Stimulated activated CD4-positive, alpha-beta T cell treated with anti-CD3 and anti-CD28 coated beads, Interleukin-15, amount 100 ng/mL, for 24 hours (primary cell): ENCODE measurements at places on chromosomes 13 and 19.
A peak's percentile ranks its signal among the peaks of the same experiment; 100 is the strongest.

DNA sequence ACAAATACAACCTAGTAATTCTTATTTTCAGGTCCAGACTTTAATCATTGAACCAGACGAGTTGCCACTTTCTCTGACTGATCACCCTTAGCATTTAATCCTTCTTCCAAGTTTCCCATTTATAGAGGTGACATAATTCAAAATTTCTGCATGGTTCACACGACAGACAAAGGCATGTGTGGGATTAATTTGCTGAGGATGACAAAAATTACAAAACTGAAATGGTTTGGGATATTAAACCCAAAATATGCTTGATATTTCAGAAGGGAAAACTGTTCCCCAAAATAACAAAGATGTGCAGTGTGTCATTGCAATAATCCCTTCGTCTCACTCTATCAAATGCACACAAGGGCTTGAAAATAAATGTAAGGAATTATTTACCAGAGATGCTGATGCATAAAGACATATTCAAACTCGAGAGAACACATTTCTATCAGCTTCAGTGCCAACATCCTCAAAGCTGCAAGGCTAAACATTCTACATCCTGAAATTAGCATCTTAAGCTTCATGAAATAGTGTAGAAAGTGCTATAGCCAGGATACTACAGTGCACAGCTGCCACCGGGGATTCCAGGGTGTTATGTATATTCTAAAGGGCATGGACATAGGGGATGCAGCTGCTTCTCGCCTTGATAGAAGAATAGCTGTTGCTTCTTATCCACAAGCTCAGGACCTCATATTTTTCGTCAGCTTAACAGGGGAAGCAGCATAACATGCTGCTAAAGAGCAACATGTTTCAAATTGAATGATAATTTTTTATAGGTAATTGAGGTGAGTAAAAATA is 198.7 kb upstream of the SLITRK1 start:
- no peak for DNase-seq

DNA sequence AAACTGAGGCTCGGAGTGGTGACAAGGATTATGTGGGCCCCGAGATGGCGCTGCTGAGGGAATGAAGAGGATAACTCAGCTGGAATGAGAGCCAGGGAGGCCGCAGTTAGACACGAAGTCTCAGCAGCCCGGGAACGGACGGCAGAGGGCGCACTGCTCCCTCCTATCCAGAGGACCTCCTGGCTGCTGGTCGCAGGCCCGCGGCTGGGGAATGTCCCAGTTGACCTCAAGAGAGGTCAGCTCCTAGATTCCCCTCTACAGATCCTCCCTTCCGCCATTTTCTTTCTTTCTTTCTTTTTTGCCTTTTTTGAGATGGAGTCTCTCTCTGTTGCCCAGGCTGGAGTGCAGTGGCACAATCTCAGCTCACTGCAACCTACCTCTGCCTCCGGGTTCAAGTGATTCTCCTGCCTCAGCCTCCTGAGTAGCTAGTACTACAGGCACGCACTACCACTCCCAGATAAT is 24.1 kb upstream of the ASPDH start:
- DNase-seq, result peak; percentile 84

DNA sequence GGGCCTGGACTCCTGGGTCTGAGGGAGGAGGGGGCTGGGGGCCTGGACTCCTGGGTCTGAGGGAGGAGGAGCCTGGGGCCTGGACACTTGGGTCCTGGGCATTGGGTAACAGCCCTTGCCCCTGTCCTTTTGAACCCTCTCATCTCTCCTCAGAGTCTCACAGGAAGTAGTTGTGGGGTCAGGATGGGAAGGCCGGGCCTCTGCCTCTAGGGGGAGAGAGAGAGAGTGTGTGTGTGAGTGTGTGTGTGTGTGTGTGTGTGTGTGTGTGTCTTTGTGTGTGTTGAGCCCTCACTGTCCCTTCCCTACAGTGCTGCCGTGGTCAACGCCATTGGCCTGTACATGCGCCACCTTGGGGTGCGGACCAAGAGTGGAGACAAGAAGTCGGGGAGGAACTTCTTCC is 10.9 kb downstream of the ARHGEF1 start:
- no peak for DNase-seq

DNA sequence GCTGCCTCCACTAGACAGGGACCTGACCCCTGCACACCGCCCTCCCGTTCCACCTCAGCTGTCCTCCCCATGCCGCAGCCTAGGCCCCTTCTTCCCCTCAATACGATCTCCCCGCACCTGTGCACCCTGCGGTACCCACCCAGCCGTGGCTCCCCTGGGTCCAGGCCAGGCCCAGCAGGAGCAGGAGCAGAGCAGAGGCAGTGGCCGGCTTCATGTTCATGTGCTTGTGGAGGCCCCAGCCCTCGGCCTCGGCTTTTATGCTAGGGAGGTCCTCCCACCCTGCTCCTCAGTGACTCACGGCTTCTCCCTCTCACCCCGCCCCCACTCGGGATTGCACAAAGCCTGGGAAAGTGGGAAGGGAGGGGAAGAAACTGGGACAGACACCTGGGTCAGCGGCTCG is 11.4 kb upstream of the KRTDAP start:
- DNase-seq, result no peak

DNA sequence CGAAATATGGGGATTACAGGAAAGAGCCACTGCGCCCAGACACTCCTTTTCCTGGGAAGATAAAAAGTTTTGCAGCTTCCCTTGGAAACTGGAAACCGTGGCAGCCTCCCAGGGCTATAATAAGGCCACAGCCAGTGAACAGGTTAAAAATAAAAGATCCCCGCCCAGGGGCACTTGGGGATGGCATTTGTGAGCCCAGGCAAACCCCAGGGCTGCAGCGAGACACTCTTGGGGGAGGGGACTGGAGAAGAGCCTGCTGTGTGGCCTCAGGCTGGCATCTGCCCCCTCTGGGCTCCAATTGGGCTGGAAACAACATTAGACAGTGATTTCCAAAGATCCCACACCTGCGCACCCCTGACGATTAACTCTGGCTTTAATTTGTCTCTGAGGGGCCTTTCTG is 11.2 kb downstream of the FEM1A start:
- no peak for DNase-seq

- no peak for DNase-seq
Measured at GRCh38 chr13:103130681-103131210, 64.5 kb upstream of the SLC10A2 start.

GRCh38 chr13:60887711-60888110 is 490.7 kb downstream of the TDRD3 start:
- no peak for DNase-seq

DNA sequence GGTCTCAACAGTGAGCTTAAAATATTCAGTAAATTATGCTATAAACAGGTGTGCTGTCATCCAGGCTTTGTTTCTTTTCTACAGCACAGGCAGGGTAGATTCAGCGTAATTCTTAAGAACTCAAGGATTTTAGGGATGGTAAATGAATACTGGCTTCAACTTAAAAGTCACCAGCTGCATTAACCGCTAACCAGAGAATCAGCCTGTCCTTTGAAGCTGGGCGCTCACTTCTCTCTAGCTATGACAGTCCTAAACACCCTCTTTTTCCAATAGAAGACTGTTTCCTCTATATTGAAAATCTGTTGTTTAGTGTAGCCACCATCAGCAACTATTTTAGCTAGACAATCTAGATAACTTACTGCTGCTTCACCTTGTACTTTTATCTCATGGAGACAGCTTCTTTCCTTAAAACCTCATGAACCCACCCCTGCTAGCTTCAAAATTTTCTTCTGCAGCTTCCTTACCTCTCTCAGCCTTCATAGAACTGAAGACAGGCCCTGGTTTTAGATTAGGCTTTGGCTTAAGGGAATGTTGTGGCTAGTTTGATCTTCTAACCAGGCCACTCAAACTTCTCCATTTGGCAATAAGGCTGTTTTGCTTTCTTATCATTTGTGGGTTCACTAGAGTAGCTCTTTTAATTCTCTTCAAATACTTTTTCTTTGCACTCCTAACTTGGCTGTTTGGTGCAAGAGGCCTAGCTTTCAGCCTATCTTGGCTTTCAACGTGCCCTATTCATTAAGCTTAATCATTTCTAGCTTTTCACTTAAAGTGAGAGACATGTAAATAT is 89.5 kb downstream of the USP12 start:
- DNase-seq, result no peak

- DNase-seq, result no peak
Measured at GRCh38 chr13:42075517-42075916, 27.1 kb downstream of the DGKH start.

DNA sequence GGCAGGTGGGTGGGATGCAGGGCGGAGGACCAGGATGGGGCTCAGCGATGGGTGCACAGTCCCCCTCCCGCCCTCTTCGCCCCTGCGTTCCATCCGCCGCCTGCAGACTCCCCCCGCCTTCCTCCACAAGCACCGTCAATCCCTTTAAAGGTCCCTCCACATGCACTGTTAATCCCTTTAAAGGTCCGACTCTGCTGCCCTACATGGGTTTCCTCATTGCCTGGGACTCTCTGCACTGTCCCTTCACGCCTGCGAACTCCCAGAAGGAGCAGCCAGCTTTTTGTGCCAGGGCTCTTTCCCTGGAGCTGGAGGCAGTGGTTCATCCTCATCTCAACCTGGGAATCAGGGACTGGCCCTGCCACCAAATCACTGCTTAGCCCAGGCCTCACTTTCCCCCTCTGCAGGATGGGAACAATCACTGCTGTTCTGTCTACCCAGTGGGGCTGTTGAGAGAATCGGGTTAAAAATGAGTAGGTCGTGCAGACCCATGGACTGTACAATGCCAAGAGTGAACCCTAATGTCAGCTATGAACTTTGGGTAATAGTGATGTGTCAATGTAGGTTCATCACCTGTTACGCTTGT is 20.4 kb downstream of the ZNF574 start:
- no peak for DNase-seq

GRCh38 chr19:30546332-30546731 is 174.1 kb downstream of the ZNF536 start:
- no peak for DNase-seq

- DNase-seq, result no peak
Measured at GRCh38 chr13:41603917-41604316, 146.6 kb downstream of the RGCC start.

DNA sequence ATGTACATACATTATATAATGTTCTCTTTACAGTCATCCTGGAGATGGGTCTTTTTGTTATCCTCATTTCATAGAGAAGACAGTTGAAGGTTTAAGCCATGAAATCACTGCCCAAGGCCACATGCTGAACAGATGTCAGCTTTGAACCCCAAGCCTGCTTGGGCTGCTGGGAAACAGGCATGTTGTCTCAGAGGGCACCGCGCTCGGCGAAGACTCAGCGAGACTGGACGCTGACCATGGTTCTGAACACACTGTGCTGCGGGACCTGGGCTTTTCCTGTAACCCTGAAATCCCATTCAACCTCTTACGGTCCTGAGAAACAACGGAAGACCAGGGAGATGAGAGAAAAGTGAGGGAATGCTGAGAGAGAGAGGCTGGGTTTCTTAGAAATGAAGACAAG is 27.3 kb downstream of the LRFN3 start:
- peak; percentile 58 for DNase-seq

DNA sequence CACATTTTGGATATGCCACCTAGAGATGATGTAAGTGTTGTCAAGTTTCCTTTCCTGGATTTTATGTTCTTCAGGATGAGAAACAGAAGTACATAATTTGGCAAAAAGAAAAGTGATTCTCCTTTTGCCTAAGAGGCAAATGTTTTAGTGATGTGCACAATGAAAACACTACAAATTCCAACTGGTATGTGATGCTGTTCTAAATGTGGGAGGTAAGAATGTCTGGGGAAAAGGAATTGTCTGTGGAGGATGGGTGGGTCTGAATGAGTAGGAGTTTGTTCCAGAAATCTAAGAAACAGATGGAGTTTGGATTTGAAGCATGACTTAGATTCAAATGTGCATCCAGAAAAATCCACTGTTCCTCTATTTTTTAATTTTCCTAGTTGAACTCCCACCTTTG is 473.6 kb upstream of the SPRY2 start:
- no peak for DNase-seq

DNA sequence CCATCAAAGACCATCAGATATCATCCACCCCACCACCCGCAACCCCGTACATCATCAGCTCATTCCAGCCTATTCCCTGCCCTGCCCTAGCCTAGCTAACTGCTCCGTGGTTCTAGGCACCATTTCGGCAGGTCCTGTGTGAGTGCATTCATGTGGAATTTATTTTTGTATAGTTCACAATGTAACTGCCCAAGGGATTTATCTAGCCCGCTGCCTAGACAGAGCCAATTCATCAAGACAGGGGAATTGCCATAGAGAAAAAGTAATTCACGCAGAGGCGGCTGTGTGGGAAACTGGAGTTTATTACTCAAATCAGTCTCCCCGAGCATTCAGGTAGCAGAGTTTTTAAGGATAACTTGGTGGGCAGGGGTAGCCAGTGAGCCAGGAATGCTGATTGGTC is 109.2 kb upstream of the UBL3 start:
- DNase-seq, result no peak

- peak; percentile 15 for DNase-seq
Measured at GRCh38 chr13:30504081-30504480, 38.3 kb upstream of the HMGB1 start.

GRCh38 chr13:111906816-111907215 is 160.1 kb upstream of the SOX1 start:
- no peak for DNase-seq

DNA sequence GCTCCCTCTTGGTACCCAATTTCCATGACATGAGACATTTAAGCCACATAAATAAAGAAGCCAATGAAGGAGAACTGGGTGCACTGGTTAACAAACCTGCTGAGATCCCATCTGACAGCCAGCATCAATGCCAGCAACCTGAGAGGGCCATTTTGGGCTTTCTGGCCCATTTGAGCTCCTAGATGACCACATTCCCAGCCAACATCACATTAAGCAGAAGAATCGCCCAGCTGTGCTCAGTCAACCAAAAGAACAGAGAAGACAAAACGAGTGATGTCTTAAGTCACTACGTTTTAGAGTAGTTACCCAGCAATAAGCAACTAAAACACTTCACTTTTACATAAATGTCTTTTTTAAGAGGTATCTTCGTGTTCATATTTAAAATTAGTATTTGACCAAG is 21.9 kb downstream of the LCP1 start:
- DNase-seq, result no peak

GRCh38 chr19:36141039-36141927 is 1.4 kb downstream of the CAPNS1 start:
- DNase-seq, result peak; percentile 89

DNA sequence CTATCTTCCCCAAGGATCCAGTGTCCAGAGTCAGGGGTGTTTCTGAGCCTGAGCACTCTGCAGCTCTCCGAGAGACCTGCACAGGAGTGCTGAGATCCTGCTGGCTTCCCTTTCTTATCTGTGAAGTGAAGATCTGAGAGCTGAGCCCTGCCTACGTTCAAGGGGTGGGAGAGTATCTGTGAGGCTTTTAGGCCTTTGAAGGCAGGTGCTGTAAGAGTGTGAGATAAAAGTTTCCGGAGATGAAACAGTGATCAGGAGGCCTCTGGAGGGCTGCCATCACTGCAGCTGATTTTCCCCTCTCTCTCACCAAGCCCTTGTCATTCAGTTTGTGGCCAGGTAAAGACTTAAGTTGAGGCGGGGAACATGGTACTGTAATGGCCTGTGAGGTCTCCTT is 83.1 kb downstream of the AKAP11 start:
- DNase-seq, result peak; percentile 73
